Naive thymus-derived CD8-positive, alpha-beta T cell (primary cell): ENCODE measurements at places on chromosomes 1 and 21. TPM values are rescaled to one million over a fixed set of nuclear protein-coding genes. Genes with fewer than 3 reads are reported as not detected.
A peak's percentile ranks its signal among the peaks of the same experiment; 100 is the strongest.

MORC3 gene
- total RNA-seq, result 93.6 TPM

LIN28A gene
- not detected for total RNA-seq

PRAMEF14 gene
- not detected for total RNA-seq

KIF2C gene
- total RNA-seq, result 0.41 TPM

CFAP141 gene
- not detected for total RNA-seq

DNA sequence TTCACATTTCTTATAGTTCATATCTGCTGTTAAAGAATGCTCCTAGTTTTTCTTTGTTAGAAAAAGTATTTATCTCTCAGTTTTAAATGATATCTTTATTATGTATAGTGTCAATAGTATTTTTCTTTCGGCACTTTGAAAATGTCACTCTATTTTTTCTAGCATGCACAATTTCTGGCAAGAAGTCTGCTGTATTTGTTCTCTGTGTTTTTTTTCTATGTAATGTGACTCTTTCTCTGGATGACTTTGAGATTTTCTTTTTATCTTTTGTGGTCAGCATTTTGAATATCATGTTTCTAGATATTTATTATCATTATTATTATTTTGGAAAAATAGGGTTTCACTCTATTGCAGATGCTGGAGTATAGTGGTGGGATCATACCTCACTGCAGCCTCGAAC, 285.2 kb downstream of the PTGER3 start:
- DNase-seq, result no peak
- no peaks in the 10 kb centered on the region for H3K36me3 ChIP-seq
- H3K27ac ChIP-seq, result no peak overlapping the region

DNA sequence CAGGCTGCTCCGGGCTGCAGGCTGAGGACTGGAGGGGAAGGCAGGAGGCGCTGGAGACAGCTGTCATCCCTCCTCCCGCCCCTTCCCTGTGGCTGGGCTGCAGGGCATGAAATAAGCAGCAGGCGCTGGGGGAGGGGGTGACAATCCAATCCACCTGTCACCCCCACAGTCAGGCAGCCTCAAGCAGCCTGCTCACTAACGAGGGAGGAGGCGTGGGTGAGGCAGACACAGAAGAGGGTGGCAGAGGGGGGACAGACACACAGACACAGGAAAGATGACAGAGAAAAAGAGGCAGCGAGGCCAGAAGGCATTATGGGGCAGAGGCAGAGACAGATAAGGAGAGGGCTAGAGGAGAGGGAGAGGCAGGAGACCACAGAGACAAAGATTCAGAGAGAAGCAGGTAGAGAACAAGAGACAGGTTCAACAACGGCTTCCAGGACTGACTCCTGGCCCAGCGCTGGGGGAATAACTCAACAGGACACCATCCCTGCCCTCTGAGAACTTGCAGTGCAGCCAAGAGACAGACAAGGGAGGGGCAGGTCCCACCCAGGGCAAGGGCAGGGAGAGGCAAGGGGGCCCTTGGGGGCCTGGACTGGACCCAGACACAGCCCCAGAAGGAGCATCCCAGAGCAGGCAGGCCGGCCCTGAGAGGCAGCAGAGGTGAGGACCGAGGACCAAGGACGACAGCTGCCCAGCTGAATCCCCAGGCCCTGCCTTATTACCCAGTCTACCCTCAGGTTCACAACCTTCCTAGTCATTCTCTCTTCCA, 11.2 kb downstream of the MEF2D start:
- peak overlapping the region; percentile 93 for H3K27ac ChIP-seq
- peak; percentile 29 for DNase-seq
- peaks cover 63% of the 10 kb centered on the region for H3K4me1 ChIP-seq
- no peaks in the 10 kb centered on the region for H3K27me3 ChIP-seq
- peak overlapping the region; percentile 79 for H3K4me3 ChIP-seq

- DNase-seq, result no peak
- H3K4me1 ChIP-seq, result no peaks in the 10 kb centered on the region
- H3K27ac ChIP-seq, result no peak overlapping the region
- H3K4me3 ChIP-seq, result no peak overlapping the region
- H3K27me3 ChIP-seq, result peaks cover 13% of the 10 kb centered on the region
Measured at GRCh38 chr1:177124577-177125278, 39.8 kb downstream of the ASTN1 start.

DNA sequence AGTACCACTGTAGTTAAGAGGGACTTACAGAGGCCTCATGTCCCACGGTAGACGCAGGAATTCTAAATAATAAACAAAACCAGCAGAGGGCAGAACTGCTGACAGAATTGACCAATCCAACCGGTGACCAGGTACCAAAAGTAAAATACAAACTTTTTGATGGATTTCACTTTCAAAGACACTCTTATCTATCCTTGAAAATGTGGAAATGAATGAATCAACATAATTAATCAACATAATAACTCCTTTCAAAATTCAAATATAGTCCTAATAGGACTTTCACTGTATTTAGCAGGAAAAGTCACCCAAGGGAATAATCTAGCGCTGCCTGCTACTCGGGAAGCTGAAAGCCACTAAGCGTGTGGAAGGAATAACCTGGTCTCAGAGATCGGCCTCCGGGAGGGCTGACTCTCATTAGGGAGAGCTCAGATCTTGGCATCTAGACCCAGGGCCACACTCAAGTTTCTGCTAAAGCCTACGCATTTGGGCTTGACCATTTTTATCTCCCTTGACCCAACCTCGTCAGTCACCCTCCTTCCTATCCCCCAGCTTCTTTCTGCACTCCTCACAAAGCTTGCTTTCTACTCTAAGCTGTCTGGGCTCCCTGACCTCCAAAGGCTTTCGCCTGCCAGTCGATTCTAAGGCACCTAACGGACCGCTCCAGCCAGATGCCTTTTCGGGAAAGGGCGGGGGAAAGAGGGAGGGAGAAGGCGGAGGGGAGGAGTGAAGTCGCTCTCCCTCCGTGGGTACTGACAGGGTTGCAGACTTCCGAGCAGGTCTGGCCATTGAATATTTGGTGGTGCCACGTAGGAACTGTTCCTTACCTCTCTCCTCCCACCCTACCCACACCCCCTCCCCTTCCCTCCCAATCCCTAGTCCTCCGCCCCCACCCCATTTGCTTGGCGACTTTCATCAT, 1.6 kb downstream of the COL11A1 start:
- H3K4me1 ChIP-seq, result peaks cover 9% of the 10 kb centered on the region
- no peaks in the 10 kb centered on the region for H3K36me3 ChIP-seq
- DNase-seq, result no peak
- H3K27me3 ChIP-seq, result peaks cover 33% of the 10 kb centered on the region
- H3K4me3 ChIP-seq, result no peak overlapping the region

DNA sequence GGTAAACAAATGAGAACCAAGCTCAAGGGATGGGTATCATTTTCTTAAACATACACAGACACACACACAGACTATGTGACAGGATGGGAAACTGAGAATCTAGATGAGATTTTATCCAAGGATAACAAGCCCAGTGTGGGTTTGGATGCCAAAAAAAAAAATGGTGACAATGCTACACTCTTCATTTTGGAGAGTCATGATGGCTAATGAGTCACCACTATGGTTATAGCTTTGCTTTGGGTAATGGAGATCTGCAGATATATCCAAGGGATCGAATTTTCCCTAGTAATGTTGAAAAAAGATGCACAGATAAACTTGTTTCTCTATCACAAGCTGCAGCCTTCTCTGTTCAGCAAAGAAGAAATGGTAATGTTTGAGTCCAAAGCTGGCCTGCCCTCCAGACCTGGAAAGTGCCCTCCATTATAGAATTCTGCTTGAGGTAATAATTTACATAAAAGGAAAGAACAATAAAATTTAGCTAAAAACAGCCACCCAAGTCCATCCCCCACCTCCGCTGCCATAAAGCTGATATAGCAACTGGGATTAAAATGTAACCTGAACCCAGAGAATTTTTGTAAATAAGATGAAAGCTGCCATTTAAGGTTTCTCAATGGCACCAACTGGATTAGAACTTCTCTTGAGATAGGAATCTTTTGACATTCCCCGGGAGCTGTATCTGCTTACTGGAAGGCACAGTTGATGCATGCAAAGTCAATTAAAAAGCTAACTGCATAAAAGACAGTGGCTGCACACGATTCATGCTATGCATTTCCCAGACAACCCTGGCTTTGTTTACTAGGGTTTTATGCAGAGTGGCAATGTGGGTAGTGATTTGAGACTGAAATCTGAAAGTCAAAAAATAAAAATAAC, 395.2 kb upstream of the LYPLAL1 start:
- DNase-seq, result no peak
- no peaks in the 10 kb centered on the region for H3K27me3 ChIP-seq
- H3K27ac ChIP-seq, result no peak overlapping the region
- no peaks in the 10 kb centered on the region for H3K36me3 ChIP-seq
- no peaks in the 10 kb centered on the region for H3K4me1 ChIP-seq

DNA sequence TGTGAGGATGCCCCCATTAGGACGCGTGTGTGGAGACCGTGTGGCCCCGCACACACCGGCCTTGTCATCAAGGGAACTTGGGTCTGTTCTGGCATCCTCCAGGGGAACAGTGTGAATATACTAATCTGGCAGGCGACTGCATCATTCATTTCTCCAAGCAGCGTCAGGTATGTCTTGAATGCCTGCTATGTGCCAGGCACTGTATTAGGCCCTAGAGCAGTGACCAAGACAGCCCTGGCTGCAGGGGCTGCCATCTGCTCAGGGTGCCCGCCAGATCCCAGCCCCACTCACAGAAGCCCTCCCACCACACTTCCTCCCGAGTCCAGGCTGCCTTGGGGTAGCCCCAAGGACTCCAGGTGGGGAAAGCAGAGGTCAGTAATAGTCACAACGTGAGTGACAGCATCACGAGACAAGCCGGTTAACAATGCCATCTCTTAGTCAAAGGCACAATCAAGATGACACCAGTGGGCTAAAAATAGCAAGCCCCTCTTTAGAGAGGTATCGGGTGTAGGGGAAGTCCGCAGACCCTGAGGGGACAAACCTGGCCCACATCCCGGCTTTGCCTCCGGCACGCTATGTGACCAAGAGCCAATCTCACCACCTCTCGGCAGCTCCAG, 7.5 kb upstream of the LAPTM5 start:
- peaks cover 65% of the 10 kb centered on the region for H3K4me1 ChIP-seq
- no peaks in the 10 kb centered on the region for H3K36me3 ChIP-seq
- no peak for DNase-seq
- H3K27ac ChIP-seq, result peak overlapping the region; percentile 67
- no peaks in the 10 kb centered on the region for H3K27me3 ChIP-seq

- H3K36me3 ChIP-seq, result no peaks in the 10 kb centered on the region
- H3K4me3 ChIP-seq, result no peak overlapping the region
- peaks cover 11% of the 10 kb centered on the region for H3K27me3 ChIP-seq
- no peaks in the 10 kb centered on the region for H3K4me1 ChIP-seq
- H3K27ac ChIP-seq, result no peak overlapping the region
Measured at GRCh38 chr1:157103268-157103667, 3.7 kb upstream of the ETV3L start.
